ENCODE measurements at places on chromosomes 6 and 20.

- no peak for DNase-seq
Measured at GRCh38 chr6:152180601-152181000, 373.1 kb downstream of the ESR1 start.

GRCh38 chr20:63707558-63708300 lies at the start of the genes ARFRP1 and ZGPAT:
ARFRP1 (minus strand) TSS chr20:63707976; CDS start chr20:63707091, 885 bp downstream.
ZGPAT (plus strand) TSS chr20:63708039; CDS start chr20:63708581, 542 bp downstream.
- peak; percentile 96 for DNase-seq

- DNase-seq, result no peak
Measured at GRCh38 chr20:58677079-58677604, 15.5 kb upstream of the NPEPL1 start.

- DNase-seq, result no peak
Measured at GRCh38 chr6:148524471-148524882, 181.8 kb downstream of the SASH1 start.

DNA sequence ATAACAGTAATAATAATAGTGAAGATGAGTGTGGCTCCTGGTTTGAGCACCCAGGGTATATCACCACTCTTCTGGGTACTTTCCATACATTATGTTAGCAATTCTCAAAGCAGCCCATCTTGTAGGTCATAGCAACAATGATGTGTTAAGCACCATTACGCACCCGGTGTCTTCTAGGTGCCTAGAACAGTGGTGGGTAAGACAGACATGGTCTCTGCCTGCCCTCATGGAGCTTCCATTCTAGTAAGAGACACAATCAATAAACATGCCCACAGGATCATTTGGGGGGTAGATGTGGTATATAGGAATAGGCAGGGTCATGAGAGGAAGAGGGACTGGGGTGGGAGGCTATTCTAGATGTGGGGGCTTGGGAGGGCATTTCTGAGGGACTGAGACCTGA lies 21.0 kb upstream of the OCSTAMP start:
- no peak for DNase-seq

GRCh38 chr20:63035603-63036185 lies 28.9 kb upstream of the BHLHE23 start:
- peak; percentile 1 for DNase-seq

- DNase-seq, result no peak
Measured at GRCh38 chr6:39543095-39543494, 182.1 kb downstream of the KIF6 start.

DNA sequence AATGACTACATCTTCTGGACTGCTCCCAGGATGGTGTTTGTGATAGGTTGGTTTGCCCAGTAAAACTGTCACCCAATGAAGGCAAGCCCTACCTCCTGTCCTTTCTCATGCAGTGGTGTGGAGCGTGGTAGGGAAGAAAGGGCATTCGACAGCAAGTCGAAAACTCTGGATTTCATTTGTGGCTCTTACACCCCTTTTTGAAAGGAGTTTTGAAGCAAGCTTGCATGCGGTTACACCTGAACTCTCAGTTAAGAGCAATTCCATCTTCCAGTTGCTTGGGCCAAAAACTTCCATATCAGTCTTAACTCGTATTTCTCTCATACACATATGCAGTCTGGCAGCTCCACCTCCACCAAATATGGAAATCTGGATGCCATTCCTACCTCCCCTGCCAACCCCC lies 19.7 kb upstream of the SLC22A2 start:
- no peak for DNase-seq

- no peak for DNase-seq
Measured at GRCh38 chr6:70811788-70812187, 144.1 kb downstream of the SMAP1 start.

DNA sequence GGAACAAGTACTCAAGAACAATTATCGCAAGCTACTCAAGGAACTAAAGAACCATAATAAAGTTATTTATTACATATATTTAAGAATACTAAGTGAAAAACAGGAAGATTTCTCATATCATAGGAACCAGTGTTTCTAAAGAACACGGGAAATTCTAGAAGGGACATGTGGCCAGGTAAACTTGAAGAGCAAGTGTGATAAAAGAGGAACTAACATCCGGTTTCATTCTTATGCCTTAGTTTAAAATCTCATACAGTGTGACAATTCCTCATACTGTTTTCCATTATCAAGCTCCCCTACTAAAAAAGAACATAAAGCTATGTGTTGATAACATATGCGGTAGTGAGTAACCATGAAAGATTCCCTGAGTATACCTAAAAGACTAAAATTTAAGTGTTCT lies 163.5 kb upstream of the SHLD1 start:
- no peak for DNase-seq

DNA sequence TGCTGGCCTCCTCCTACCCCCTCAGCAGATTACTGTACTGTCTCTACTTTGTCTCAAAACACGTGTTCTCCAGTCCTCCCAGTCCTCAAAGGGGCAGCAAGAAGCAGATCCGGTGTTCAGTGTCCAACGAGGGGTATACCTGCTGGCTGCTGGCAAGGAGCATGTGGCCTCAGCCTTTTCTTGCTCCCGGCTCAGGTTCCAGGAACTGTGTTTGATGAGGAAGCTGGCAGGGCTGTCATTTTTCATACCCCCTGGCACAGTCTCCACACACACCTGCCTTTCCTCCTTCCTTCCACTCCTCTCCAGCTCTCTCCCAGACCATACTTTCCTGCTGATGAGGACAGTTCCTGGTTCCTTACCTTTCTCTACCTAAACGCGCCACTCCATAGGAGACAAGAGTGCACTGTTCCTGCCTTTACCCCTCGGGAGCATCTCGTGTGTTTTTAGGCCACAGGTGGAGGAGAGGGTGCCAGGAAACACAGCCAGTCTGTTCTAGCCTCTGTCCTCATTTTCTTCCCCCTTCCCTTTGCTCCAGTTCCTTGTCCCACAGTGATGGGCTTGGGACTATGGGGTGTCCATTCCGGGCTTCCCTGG lies 77.2 kb downstream of the SSR1 start:
- DNase-seq, result no peak

- no peak for DNase-seq
Measured at GRCh38 chr20:39643292-39643691, 681.1 kb downstream of the DHX35 start.

GRCh38 chr20:46414608-46415007 lies 8.2 kb upstream of the ELMO2 start:
- no peak for DNase-seq

DNA sequence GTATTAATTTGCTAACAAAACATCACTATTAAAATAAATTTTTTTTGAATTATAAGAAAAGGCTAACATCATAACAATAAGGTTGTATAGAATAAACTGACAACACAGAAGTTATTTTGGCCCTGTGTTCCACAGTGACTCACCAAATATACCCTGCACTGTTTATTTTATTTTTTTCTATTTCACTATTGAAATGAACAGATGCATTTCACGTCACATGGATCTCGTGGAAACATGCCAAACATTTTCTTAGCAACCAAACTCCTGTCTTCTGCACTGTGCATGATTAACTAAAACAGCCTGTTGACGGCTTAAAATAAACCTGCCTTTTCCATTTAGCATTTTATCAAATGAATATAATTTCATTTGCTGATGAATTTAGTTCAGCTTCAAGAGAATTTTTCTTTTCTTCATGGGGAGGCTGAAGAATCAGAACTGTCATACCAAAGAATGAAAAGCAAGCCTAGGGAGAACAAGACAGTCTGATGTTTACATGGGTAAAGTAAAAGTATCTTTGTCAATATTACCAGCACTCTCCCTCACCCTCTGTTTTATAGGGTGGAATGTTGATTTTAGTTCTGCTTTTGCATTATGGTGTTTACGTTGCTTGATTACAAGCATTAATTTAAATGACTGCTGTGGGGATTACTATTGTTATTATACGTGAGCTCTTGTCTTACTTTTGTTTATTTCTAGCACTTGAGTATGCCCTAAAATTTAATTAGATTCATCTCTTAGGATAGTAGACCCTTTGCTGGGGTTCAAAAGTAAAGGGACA lies 115.3 kb downstream of the LCA5 start:
- DNase-seq, result no peak

- DNase-seq, result no peak
Measured at GRCh38 chr20:38724626-38725147, 401 bp downstream of the SLC32A1 start.

DNA sequence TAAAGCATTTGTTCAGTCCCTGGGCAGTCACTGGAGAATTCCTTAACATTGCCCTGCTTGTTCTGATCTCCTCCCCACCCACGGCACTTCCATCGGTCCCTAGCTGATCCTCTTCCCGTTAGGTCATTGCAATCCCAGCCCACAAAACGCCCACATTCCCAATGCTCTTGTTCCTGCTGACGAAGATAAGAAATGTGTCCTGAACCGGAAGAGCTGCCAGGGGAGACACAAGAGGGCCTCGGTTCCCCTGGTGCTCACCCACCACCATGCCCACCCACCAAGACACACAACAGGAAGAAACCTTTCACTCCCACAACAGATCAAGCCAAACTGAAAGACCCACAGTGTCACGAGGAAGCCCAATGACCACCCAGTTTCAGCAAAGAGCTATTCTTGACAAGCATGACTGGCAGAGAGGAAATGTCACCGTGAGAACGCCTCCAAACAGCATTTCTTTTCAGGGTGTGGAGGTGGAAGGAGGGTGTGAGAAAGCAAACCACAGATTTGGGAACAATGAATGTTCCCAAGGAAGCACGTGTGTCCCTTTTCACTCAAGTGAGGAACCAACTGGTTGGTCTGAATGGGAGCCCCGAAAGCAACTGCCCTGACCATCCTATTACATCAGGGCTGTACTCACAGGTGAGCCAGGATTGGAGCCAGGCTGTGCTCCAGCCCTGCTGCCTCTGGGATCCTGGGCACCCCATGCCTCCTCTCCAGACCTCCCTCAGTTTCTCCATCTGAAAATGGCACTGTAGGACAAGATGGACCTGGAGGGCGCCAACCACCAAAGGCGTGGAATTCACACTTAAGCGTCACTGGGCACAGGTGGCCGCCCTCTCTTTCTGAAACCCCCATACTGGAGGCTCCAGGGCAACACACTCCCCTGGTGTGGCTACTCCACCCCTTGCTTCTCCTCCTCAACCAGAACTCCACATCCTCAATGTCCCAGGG lies 97.5 kb downstream of the ZMYND8 start:
- DNase-seq, result no peak

GRCh38 chr6:39008737-39009136 lies 39.8 kb upstream of the GLP1R start:
- DNase-seq, result no peak

- DNase-seq, result no peak
Measured at GRCh38 chr6:166658115-166658791, 31.2 kb upstream of the RPS6KA2 start.

DNA sequence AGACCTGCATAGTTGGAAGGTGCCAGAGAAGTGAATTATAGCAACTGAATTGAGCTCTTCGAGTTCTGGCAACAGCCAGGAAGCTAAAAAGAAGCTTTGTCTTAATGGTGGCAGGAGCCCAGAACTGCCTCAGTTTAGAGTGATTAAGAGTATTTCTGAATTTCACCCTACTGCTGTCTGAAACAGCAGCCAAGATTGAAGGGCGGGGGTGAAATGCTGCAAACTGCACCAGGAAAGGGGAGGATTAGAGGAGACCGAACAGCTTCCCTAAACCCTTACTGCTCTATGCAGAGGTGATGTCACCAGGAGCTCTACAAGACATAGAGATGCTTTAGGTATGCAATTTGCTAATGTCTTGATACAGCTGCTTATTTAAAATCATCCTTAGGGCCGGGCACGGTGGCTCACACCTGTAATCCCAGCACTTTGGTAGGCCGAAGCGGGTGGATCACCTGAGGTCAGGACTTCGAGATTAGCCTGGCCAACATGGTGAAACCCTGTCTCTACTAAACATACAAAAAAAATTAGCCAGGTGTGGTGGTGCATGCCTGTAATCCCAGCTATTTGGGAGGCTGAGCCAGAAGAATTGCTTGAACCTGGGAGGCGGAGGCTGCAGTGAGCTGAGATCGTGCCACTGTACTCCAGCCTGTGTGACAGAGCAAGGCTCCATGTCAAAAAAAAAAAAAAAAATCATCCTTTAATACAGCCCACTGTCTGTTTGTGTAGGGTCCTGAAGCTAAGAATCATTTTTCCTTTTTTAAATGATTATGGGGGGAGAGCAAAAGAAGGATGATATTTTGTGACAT lies 91.7 kb upstream of the IYD start:
- DNase-seq, result no peak

DNA sequence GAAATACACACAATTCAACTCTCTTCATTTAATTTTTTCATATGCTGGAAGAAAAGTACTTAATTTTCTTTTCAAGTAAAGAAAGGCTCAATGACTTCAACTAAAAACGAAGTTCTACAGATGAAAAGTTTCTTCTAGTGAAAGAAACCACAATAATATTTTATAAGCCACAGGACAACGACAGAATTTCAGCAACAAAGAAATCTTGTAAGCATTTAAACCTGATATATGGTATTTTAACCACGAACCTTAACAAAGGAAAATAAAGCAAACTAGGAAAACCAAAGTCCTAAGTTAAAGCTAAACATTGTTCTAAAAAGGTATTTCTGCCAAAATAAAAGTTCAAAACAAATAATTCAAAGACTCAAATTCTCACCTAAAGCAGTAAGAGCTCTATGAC lies 24.6 kb upstream of the DST start:
- no peak for DNase-seq

DNA sequence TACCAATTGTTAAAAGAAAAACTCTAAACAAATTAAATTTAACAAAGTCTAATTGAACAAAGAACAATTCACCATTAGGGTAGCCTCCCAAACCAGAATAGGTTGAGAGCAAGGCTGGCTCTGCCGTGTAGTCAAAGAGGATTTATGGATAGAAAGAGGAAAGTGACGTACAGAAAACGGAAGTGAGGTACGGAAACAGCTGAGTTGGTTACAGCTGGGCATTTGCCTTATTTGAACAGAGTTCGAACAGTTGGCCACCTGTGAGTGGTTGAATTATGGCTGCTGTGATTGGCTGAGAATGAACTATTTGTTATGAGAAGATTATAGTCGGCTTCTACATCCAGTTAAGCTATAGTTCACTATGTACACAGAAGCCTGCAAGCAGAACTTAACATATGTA lies 18.5 kb upstream of the ISM1 start:
- no peak for DNase-seq

- no peak for DNase-seq
Measured at GRCh38 chr20:45251884-45252560, 2.3 kb downstream of the SLPI start.

DNA sequence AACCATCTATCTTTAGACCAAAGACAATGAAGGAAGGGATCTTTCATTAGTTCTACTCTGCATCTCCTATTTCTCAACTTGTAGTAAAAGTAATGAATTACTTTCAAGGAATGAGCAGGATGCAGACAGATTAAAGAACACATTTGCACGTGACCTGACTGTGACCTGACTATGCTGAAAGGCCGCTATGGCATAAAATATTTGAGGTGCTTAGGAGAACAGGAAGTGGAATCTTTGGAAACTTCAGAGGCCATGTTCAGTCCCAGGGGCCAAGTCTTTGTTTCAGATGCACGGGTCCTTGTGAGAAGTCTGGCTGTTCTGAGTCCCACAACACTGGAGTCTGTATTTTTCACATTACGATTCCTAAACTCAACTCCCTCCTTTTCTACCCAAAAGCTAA lies 41.0 kb downstream of the NINL start:
- no peak for DNase-seq

DNA sequence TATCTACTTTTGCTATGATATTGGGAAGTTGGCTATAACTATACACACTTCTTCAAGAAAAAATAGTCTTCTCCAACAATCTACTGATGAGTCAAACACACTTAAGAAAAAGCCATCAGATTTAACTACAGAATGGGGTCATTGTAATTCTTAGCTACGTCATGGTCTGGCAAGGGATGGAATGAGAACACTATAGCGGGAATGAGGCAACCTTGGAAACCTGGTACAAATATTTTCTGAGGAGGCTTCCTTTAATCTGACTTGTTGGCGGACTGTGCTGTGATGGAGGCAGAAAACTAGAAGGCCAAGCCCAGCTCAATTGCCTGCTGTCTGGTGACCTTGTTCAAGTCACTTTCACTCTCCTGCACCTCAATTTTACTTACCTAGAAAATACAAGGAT lies 586.8 kb upstream of the JAG1 start:
- no peak for DNase-seq

All from GM23338 (cell line).